ENCODE measurements at places on chromosomes 11 and 22. TPM values are rescaled to one million over a fixed set of nuclear protein-coding genes. Genes with fewer than 3 reads are reported as not detected.

Gene SIAE
- 18.7 TPM for polyA plus RNA-seq

GRCh38 chr22:27206374-27207133 lies 549.2 kb downstream of the MIAT start:
- DNase-seq, result no peak

GRCh38 chr22:44382116-44383038 lies 69.6 kb upstream of the SHISAL1 start:
- no peak for DNase-seq

DNA sequence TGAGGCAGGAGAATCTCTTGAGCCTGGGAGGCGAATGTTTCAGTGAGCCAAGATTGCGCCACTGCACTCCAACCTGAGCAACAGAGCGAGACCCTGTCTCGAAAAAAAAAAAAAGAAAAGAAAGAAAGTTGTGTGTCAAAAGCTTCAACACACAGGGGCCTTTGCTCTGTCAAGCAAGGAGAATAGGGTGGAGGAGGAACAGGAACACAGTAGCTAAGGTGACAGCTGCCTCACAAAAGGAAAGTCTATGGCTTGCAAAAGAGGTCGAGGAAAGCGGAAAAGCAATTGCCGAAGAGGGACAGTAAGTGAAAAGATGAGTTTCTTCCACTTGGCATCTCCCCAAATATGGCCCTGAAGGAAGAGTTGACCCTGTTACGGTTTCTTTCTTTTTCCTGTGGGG lies 26.5 kb upstream of the TMA7B start:
- no peak for DNase-seq

GRCh38 chr22:24455751-24456426 lies 28.5 kb downstream of the ADORA2A start:
- peak; percentile 61 for DNase-seq

DNA sequence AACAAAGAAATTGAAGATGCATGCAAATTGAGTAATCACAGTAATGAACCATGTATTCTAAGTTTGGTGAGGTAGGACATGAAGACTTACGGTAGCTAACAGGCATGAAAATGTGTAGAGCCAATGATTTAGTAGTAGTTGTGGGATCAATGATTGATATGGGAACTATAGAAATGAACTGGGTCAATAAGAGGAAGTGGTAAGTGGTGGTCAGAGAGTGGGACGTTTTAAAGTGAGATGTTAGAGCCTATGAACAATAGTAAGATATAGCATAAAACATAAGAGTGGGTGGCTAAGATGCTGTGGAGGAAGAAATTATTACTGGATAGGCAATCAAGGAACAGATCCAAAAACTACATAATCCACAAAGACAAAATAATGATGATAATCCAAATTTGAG lies 45.0 kb downstream of the DLG2 start:
- no peak for DNase-seq

- DNase-seq, result no peak
These were observed 174.2 kb upstream of the DDI1 start for GRCh38 chr11:103862094-103862801.

Gene PLEKHA7
- 13.6 TPM for polyA plus RNA-seq

- DNase-seq, result no peak
These were observed 19.8 kb upstream of the RAPSN start for GRCh38 chr11:47468598-47469214.

GRCh38 chr22:24185001-24185500 lies 3.8 kb downstream of the SUSD2 start:
- no peak for DNase-seq

Measured in lung (tissue), 17 donors.